Right cardiac atrium (tissue), 5 donors: ENCODE measurements at places on chromosomes 3 and 15. TPM values are rescaled to one million over a fixed set of nuclear protein-coding genes. Genes with fewer than 3 reads are reported as not detected.

The CCK gene
- not detected for total RNA-seq

The FGD5 gene
- 21.2 TPM for total RNA-seq

The TRPM1 gene
- total RNA-seq, result not detected

The MORC1 gene
- not detected for total RNA-seq

The TBC1D23 gene
- total RNA-seq, result 33.5 TPM

The ZNF80 gene
- not detected for total RNA-seq

The CHRNA7 gene
- total RNA-seq, result 1.5 TPM

The TM4SF18 gene
- 4.5 TPM for total RNA-seq

The CYP11A1 gene
- 1.5 TPM for total RNA-seq

The IMPG2 gene
- total RNA-seq, result 0.35 TPM

The GOLGA6A gene
- total RNA-seq, result not detected

The CCDC39 gene
- total RNA-seq, result not detected

The CHRM5 gene
- not detected for total RNA-seq

The ECE2 gene
- 6.6 TPM for total RNA-seq

The ZMYND10 gene
- 0.20 TPM for total RNA-seq

The STARD9 gene
- total RNA-seq, result 10.9 TPM

The GRK7 gene
- total RNA-seq, result not detected

The COX17 gene
- 138 TPM for total RNA-seq

The STX19 gene
- total RNA-seq, result not detected

The SLC22A13 gene
- not detected for total RNA-seq

The PDIA5 gene
- 10.1 TPM for total RNA-seq

The ZSCAN2 gene
- 6.4 TPM for total RNA-seq

The GP9 gene
- not detected for total RNA-seq

The PDZRN3 gene
- 72.0 TPM for total RNA-seq

The MCTP2 gene
- 1.0 TPM for total RNA-seq

The APH1B gene
- 13.4 TPM for total RNA-seq

The PLSCR5 gene
- total RNA-seq, result not detected

The RGMA gene
- total RNA-seq, result 13.4 TPM

The ITPKA gene
- 0.51 TPM for total RNA-seq

The MST1R gene
- 1.7 TPM for total RNA-seq

The FRMD4B gene
- total RNA-seq, result 29.4 TPM

The LYZL4 gene
- total RNA-seq, result not detected

The C15orf61 gene
- 10.2 TPM for total RNA-seq

The HESX1 gene
- total RNA-seq, result 0.34 TPM

The NDN gene
- 60.0 TPM for total RNA-seq

The ST3GAL6 gene
- 29.2 TPM for total RNA-seq

The PML gene
- 35.4 TPM for total RNA-seq

The ZNF502 gene
- total RNA-seq, result 4.5 TPM

The PYGO1 gene
- 8.2 TPM for total RNA-seq

The PLS1 gene
- 1.6 TPM for total RNA-seq

The ROPN1B gene
- 3.6 TPM for total RNA-seq

The ENTPD3 gene
- total RNA-seq, result 0.26 TPM

The TRIM69 gene
- total RNA-seq, result 78.8 TPM

The CP gene
- 11.0 TPM for total RNA-seq

The TMEM158 gene
- total RNA-seq, result 0.17 TPM

The FETUB gene
- total RNA-seq, result not detected

The TGM5 gene
- not detected for total RNA-seq

The ADCY5 gene
- total RNA-seq, result 125 TPM

The ISL2 gene
- total RNA-seq, result not detected

The GOLGA6L4 gene
- total RNA-seq, result 1.2 TPM

The NECTIN3 gene
- 14.9 TPM for total RNA-seq

The ABCF3 gene
- 59.2 TPM for total RNA-seq

The ALPK3 gene
- 72.1 TPM for total RNA-seq

The FAM174B gene
- total RNA-seq, result 6.7 TPM
